ENCODE measurements at places on chromosomes 11 and 22.

DNA sequence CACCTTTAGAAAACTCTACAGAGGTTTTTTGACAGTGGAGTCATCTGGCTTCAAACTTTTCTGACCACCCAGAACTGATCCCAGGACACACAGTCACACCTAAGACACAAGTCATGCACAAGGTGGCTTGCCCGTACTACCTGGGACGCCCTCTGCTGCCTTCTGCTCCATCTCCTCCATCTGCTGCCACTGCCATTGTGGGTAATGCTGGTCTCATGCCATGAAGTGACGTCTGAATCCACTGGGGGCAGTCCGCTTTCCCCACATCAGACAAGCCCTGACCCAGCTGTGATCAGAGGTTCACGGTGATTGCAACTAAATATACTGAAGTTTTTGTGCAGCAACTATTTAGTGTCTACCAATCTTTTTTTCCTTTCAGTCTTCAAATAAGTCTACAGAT is 5.4 kb upstream of the NDUFS8 start:
- no peak for DNase-seq

GRCh38 chr22:40226620-40227019 is 48.9 kb downstream of the TNRC6B start:
- no peak for DNase-seq

DNA sequence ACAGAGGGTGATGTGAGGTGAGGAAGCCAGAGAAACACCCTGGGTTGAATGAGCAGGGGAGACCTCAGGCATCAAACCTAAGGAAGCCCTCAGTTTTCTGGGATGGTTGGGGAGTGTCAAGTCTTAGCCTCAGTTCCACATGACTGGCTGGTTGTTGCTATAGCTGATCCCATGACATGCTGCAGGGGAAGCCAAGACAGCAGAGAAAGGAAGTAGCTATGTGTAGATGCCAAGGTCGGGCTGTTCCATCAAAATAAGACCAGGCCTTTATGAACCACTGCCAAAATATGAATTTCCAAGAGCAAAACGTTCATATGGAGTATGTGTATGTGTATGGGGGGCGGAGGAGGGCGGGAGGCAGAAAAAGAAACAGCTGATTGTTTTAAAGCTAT is 11.6 kb downstream of the CD59 start:
- no peak for DNase-seq

DNA sequence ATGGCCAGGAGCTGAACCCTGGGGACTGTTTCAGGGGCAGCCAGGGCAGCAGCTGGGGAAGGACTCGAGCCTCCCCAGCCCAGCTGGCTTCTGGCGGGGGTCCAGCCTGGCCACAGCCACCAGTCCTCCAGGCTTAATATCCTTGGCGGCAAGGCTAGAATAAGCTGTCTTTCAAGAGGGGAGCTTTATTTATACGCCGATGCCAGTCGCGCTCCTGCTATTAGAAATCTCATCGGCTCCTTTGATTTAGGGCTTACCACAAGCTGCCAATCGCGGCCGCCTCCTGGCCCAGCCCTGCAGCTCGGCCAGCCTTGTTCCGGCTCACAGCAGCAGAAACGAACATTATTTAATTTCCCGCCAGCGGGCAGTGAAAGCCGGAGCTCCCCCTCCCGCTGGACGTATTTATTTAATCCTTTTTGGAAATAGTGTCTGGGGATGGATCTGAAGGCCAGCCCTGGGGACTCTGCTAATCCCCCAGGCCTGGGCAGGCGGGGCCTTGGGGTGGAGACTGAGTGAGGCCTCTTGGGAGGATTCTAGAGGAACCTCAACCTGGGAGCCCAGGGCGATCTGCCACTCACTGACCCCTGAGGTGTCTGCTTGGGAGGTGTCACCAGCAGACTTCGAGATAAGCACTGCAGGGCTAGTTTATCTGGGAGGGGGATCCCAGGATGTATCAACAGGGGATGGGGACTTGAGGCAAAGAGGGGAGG is 363.1 kb downstream of the MN1 start:
- DNase-seq: no peak

DNA sequence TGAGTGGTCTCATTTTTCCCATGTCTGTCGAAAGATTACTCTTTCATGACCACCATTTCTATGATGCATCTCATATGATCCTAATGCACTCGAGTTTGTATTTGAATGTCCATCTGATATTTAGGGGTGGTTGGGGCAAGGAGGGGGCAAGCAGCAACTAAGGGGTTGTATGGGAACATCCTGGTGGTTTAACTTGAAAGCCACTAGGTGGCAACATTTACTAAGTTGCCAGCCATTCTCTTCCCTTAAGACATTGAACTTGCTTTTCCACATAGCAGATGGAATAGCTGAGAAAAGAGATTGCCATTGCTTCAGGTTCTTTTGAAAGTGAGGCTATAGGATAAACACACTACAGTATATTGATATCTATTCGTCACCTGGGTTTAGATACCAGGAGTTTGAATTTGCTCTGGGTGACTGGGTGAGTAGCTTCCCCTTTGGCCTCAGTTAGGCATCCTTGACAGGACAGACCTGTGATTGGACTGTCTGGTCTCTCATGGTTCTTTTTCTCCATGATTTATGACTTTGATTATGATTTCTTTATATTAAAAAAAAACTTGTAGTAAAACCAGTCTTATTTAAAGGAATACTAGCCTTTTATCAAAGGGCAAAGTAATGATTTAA is 32.4 kb downstream of the NF2 start:
- DNase-seq: peak; percentile 70

DNA sequence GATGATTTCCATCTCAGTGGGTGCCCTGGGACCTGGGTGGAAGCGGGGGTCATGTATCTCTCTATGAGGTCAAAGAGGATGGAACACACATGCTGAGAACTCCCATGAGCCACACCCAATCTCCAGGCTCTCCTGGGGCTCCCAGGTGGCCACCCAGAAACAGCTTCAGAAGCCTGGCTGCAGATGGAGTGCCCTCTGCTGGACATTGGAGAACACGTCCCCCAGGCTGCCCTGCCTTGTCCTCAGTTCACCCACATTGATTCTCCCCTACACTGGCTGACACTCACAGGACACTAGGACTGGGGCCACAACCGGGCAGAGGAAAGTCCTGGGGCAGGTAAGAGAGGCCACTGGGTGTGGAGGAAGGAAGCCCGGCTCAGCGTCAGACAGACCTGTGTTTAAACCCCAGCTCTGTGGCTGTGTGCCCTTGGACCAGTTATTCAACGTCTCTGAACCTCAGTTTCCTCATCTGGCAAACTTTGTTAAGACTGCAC is 4.5 kb upstream of the NOL12 start:
- DNase-seq: peak; percentile 78

DNA sequence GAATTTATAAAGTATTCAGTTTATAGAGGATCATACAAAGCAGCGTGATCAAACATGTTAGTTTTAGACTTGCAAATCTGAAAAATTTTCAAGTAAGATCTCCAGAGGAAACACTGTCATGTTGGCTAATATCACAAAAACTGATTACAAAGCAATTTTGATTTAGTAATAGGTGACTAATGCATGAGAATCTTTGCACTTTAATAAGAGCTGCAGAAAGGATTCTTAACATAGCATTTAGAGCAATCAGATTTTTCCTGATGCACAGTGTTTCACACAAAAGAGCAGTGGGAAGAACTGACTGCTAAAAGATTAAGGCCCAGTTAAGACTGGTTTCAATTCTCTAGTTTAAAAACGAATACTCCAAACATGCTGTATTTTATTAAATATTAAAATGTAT is 321.2 kb downstream of the GUCY1A2 start:
- DNase-seq: no peak

GRCh38 chr11:59437770-59438169 is 1.5 kb downstream of the OR5A1 start:
- no peak for DNase-seq

DNA sequence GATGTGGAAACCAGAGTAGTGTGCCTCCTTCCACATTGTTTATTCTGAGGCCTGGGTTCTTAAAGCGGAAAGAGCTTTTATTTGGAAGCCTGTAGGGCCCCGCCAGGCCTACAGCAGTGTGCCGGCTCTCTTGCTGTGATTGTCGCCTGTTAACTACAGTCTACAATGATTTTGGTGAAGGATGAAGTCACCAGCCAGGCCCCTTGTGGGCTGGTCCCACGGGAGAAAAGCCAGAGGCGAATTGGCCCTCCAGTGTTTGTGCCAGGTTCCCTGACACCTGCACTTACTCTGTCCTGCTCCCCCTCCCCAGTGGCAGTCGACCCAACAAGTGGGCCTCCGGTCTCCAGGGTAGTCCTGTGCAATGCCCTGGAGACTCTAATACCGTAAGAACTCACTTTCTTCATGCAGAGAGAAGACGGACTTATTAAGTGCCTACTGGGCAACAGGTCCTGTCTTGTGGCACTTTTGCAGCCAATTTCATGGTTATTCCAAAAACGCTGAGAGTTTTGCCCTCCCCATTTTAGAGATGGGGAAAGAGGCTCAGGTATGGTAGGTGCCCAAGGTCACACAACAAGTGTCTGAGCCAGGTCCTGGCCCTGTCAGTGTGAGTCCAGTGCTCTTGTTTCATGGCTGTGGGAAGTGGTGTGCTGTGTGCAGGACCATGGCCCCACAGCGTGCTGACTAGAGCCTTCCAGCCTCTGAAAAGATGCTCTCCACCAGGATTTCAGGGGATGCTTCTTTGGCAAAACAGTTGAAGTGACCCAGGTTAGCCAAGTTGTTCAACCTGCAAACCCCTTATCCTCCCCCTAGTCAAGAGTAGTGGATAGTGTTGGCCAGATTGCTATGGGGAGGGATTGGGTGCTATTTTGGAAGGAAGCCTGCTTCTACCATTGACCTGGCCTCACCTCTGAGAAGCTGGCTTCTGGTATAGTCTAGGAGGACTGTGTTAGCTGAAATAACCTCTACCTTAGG is 1.4 kb downstream of the MICAL2 start:
- DNase-seq: no peak

GRCh38 chr11:70745941-70746340 is 347.6 kb downstream of the CTTN start:
- no peak for DNase-seq

DNA sequence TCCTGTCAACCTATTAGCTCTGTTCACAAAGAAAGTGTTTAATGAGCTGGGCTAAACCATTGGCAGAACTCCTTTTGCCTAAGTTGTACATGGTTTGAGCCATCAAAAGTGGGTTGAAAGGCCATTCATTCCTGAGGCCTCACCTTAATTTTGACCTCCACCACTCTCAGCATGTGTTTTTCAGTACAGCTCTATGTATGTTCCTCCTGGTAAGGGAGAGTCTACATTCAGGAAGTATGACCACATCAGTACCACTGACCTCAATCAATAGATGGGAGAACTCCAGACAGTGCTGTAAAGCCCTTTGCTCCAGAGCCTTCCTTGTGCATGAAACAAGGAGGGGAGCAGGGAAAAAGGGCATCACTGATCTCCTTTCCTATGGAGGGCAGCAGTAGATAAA is 87.8 kb upstream of the CARD18 start:
- no peak for DNase-seq

DNA sequence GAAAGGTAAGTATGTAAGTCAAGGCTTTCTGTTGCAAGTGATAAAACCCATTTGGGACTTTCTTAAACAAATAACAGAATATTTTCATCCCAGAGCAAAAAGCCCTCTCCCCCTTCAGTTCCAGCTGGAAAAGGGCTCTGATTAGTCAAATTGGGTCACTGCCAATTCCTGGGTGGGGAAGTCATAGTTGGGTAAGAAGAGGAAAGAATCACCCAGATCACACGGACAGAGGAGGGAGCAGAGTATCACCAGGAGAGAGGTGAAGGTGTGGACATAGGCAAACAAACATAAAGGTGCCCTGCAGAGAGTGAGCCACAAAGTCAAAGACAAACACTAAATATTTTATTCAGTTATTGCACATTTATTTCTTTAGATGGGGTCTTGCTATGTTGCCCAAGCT is 36.3 kb upstream of the SORL1 start:
- no peak for DNase-seq
